CD4-positive, alpha-beta T cell treated with Interleukin-12 subunit alpha and Interleukin-12 subunit beta, for 1 hour (primary cell): ENCODE measurements at places on chromosomes 4 and X.

DNA sequence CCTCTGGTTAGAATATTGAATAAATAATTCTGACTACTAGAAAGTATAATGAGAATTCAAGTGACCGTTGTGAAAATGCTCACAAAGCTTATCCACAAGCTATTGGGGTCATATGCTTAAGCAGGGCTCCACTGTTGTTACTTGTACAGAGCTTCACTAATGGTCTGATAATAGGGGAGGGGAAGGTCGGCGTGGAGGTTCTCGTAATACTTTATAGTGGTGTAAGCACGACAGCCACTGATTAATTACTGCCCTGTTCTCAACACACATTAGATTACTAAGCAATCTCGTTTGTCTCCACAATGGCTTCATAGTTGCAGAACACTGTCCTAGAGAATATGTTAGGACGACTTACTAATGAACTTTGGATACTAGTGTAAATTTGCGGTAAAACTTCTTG, 11.6 kb downstream of the UNC5C start:
- DNase-seq: no peak

DNA sequence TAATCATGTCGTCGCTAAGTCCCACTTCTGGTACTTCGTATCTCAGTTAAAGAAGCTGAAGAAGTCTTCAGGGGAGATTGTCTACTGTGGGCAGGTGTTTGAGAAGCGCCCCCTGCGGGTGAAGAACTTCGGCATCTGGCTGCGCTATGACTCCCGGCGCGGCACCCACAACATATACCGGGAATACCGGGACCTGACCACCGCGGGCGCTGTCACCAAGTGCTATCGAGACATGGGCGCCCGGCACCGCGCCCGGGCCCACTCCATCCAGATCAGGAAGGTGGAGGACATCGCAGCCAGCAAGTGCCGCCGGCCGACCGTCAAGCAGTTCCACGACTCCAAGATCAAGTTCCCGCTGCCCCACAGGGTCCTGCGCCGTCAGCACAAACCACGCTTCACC, 11.3 kb downstream of the PNCK start:
- DNase-seq: peak; percentile 61

GRCh38 chr4:162461952-162462351, 298.2 kb upstream of the FSTL5 start:
- DNase-seq: no peak

DNA sequence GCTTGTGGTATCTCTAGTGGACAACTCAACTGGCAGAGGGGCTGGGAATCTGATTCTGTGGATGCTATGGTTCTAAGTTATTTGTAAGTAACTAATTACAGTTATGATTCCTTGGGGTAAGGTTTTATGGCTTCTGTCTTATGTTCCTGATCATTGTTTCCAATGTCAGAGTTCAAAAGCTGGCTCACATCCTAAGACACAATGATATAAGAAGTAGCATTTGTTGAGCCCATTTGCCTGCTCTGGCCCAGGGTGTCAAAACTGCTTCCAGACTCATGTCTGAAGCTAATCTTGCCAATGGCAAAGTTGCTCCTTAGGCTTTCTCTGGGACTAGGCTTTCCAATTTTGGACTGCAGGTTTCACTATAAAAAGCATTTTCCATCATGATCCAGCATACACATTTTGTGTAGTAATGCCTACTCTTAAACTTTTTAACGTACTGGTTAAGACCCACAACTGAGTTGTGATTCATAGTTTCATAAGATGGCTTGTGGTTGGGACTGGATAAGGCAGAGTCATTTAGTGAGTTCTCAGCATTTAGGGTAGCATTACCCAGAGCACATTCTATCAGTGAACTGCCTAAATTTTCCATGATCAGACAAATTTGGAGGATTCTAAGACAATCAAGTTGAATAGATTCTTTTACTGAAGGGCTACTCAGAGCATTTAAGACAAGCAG, 50.0 kb downstream of the CCNI start:
- no peak for DNase-seq

- DNase-seq: no peak
Measured at GRCh38 chr4:52910115-52910514, 48.0 kb downstream of the RASL11B start.

GRCh38 chr4:183349673-183350072, 27.4 kb upstream of the CLDN24 start:
- no peak for DNase-seq

DNA sequence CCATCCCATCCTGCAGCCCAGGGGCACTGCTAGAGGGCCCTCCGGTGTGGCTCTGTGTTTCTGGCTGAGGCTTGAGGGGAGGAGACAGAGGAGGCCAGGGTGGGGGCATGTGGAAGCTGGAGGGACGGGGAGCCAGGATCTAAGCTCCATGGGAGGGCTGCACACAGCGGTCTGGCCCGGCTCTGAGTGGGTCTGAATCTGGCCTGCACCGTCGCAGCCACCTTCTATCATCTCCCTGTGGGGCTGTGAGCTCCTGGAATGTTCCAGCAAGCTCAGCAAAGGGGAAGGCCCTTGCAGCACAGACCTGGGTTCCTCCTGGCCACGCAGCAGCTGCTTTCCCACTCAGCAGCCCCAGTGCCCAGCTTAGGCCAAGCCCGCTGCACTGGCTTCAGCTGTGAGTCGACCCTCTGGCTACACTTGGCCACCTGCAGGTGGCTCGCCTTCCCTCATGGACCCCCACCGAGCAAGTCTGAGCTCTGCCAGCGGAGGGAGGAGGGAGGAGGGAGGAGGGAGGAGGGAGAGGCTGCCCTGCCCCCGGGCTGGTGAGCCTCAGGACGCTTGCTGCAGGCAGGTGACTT, 5.3 kb downstream of the NKX1-1 start:
- DNase-seq: no peak

GRCh38 chr4:83724485-83725335, 188.8 kb downstream of the GPAT3 start:
- no peak for DNase-seq

DNA sequence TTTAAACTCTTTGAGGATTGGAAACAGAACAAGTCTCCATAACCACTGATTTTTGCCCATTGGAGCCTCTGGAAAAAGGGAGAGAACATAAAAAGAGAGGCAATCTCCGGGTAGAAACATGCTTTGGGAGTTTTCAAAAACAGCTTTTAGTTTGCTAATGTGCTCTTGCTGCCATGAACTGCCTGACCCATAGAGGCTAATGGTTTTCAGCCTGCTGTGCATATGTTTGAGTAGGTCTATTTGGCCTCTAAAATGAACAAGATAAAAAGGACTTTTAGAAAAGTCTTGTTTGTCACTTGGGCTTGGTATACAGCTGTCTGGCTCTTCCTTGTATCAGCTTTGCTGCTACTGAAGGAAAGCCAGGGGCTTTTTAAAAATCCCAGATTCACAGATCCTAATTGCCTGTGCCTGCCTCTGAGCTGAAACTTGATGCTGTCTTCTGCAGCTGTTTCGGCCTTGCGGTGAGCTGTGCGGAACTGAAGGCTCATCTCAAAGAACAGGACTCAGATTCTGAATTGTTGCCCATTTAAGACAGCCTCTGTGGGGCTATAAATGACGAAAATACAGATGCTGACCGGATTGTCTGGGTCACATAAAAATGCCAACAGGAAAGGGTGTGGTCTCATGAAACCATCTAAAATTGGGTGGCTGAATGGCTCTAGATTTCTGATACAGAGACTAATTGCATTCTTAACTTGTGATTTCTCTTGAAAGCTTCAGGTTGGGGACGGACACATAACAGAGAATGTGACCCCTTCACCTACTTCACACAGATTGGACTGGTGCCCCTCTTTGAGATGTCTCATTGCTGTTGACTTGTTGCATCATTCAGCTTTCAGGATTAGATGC, 18.4 kb upstream of the ZNF41 start:
- no peak for DNase-seq

- no peak for DNase-seq
Measured at GRCh38 chr4:141130947-141131605, 2.2 kb downstream of the RNF150 start.

DNA sequence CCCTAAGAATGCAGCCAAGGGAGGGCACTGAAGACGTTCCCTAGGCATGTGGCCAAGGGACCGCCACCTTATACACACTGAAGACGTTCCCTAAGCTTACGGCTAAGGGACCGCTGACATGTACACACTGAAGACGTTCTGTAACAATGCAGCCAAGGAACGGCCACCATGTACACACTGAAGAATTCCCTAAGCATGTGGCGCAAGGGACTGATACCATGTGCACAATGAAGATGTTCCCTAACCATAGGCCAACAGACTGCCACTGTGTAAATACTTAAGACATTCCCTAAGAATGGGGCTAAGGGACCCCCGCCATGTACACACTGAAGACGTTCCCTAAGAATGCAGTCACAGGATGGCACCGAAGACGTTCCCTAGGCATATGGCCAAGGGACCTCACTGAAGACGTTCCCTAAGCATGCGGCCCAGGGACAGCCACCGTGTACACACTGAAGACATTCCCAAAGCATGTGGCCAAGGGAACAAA, 36.1 kb downstream of the DHRSX start:
- DNase-seq: no peak

DNA sequence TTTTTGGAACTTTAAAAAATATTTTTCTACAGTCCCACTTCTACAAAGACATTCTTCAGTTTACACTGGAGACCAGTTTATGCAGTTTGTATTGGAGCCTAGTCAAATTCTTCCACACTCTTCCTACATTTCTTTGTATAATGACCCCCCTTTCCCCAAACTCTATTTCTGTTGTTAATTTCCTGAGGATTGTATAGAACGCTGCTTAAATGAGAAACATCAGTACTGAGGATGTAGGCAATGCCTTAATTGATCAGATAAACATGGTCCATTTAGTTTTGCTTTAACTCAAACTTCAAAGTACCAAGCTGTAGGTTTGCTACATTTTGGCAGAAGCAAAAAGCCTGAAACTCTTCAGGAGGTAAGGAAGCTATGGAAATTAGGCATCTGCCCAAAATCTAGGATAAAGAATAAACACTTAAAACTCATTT, 155.5 kb downstream of the SLC7A11 start:
- no peak for DNase-seq

DNA sequence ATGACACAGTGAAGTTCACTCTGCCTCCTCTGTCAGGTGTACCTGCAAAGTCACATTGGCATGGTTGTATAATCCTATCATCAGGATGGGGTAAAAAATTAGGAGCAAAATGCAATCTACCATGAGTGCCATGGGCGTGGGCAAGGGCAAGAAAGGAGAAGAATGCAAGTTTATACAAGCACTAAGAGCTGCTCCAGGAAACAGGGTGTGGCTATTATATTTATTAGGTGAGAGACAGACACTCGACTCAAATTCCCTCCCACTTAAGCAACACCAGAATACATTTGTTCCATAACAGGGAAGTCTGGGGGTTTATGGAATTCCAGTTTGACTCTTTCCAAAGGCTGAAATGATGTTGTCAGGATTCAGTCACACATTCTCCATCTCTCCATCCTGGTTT, 378.8 kb downstream of the BCOR start:
- no peak for DNase-seq
